ENCODE measurements at places on chromosomes 5 and 9.

GRCh38 chr9:23041466-23041865 lies 594.8 kb downstream of the DMRTA1 start:
- peak; percentile 9 for DNase-seq

DNA sequence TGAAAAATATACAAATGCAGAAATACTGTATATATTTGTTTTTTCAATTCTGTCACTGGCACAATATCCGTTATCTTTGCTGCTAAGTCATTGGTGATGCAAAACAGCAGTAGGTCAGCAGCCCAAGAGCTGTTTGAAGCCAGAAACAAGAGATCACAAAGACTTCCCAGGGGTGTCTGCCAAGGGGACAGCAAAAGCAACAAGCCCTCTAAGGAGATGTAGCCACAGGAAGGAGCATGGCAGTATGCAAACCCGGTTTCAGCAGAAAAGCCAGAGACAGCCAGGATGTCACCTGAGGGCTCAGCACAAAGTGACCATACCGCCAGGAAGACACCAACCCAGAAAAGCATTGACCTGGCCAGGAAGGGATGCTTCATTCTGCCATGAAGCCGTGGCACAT lies 241.5 kb downstream of the ARRDC3 start:
- DNase-seq: no peak

DNA sequence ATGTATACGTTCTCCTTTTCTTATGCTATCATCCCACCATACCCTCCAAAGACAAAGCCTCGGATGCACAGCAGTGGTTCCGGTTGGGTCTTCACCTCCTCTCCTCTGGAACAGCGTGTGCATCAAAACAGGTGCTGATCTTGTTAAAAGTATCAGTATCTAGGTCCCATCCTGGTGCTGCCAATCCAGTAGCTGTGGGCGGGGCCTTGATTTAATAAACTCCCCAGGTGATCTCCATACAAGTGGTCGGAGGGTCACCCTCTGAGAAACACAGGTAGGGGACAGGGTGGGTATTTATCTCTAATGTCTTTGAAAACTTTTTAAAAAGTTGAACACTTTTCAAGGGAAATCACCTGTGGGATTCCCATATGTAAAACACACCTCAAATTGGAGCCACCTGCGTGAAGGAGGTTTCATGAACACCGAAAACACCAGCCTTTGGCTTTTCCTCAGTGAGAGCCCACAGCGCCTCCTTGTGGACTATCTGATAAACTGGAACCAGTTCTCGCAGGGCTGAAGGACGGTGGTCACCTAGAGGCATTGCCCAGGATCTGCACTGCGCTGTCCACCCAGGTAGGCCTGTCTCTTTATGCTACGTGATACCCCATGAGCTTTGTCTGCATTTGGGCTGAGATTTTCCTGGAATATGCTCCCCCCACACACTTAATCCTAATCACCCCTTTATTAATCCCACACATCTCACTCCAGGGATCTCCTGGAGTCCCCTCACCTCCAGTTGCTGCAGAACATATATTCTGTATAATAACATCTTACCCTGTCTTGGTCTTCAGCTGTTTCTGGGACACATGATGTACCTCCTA lies 80.5 kb upstream of the EPB41L4B start:
- peak; percentile 72 for DNase-seq

DNA sequence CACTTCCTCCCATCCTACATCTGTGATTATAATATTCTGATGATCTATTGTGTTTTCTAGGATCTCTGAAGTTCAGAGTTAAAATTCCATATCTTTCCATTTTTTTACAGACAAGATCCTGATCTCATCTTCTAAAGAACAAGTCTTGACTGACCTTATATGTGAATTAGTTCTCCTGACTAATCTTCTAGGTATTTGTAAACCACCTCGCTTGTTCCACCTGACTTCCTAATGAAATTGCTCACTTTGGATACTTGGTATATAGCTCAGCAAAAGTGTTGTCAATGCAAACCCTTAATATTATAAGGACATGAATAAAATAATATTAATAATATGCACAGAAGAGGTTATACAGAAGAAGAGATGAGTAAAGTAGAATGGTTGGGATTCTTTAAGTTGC lies 68.2 kb upstream of the NR4A3 start:
- DNase-seq: peak; percentile 83

DNA sequence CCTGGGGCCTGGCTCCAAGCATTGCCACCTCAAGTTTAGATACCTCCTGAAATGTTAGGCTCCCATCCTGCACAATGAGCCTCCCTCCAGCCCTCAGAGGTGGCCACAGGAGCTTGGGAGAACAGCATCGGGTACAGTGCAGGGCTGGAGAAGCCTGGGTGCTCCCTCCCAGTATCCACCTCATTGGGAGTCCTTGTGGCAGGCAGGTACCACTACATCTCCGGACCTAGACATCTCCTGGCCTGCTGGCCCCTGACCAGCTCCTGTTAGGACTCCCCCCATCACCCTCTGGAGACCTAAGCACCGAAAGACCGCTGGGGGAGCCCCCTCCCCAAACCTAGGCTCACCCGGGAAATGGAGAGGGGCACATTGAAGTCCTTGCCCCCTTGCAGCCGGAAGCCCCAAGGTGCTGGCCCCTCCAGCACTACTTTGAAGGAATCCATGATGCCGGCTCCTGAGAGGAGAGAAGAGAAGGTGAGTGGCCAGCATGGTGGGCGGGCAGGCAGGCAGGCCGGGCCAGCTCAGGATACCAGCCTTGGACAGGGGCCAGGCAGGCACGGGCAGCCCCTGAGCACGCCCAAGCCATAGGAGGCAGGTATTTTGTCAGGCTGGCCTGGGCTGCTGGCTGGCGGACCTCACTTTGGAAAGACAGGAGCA lies 1.2 kb downstream of the PDLIM7 start:
- peak; percentile 64 for DNase-seq

DNA sequence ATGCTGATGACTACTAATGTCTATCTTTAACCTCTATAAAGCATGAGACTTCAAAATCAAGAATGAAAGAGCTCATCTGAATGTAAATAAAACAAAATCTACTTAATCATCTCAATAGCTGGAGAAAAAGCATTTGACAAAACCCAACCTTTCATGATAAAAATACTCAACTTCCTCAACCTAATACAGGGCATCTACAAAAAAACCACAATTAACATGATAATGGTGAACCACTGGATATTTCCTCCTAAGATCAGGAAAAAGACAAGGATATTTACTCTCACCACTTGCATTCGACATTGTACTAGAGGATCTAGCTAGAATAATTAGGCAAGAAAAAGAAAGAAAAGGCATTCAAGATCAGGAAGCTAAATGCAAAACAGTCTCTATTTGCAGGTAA lies 49.3 kb downstream of the FAM169A start:
- DNase-seq: no peak

GRCh38 chr5:122929001-122929400 lies 83.6 kb downstream of the SNX24 start:
- DNase-seq: no peak

DNA sequence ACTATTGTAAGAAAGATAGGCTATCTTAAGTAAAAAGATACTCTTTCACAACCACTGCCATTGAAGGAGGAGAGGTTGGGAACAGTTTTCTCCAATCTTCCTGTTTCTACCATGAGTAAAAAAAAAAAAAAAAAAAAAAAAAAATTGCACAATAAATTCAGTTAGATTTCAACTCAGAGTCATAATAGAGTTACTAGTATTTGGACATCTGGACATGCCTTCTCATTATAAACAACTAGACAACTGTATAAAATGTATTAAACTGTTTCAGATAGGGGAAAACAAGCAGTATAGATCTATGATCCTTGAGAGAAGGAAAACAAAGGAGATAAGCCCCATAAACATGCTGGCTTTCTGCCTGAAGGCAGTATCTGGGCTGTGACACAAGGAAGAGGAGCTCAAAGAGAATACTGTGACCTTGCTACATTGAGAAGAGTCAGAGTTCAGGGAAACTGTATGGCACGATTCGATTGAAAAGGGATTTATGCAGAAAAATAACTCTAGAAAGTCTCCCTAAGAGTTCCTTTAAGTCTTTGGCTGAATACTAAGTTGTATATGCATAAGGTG lies 249.2 kb upstream of the POU5F2 start:
- DNase-seq: no peak

Data from epithelial cell of esophagus (primary cell).